Stimulated activated CD8-positive, alpha-beta memory T cell treated with anti-CD3 and anti-CD28 coated beads, Interleukin-15, amount 100 ng/mL, for 24 hours (primary cell): ENCODE measurements at places on chromosomes 7 and 10.

DNA sequence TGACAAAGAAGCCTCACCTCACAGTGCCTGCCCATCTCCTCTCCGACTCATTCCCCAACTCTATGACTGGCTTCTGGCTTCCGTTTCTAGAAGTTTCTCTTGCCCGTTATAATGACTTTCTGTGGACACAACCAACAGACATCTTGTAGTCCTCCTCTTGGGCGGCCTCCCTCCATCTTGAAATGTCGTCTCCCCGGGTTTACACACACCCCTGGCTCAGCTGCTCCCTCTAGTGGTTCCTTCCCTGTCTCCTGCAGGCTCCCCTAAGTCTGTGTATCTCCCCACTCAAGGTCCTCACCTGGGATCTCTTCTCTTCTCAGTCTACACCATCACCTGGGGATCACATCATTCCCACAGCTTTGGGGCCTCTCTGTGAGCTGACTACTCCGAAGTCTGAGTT is 123.4 kb upstream of the NEBL start:
- no peak for DNase-seq

GRCh38 chr10:5904227-5904626 is 14.2 kb downstream of the FBH1 start:
- no peak for DNase-seq

DNA sequence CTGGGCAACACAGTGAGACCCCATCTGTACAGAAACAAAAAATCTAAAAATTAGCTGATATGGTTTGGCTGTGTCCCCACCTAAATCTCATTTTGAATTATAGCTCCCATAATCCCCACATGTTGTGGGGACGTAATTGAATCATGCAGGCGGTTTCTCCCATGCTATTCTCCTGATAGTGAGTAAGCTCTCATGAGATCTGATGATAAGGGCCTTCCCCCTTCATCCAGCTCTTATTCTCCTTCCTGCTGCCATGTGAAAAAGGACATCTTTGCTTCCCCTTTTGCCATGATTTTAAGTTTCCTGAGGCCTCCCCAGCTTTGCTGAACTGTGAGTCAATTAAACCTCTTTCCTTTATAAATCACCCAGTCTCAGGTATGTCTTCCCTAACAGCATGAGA is 136.5 kb downstream of the SFMBT2 start:
- DNase-seq, result no peak

DNA sequence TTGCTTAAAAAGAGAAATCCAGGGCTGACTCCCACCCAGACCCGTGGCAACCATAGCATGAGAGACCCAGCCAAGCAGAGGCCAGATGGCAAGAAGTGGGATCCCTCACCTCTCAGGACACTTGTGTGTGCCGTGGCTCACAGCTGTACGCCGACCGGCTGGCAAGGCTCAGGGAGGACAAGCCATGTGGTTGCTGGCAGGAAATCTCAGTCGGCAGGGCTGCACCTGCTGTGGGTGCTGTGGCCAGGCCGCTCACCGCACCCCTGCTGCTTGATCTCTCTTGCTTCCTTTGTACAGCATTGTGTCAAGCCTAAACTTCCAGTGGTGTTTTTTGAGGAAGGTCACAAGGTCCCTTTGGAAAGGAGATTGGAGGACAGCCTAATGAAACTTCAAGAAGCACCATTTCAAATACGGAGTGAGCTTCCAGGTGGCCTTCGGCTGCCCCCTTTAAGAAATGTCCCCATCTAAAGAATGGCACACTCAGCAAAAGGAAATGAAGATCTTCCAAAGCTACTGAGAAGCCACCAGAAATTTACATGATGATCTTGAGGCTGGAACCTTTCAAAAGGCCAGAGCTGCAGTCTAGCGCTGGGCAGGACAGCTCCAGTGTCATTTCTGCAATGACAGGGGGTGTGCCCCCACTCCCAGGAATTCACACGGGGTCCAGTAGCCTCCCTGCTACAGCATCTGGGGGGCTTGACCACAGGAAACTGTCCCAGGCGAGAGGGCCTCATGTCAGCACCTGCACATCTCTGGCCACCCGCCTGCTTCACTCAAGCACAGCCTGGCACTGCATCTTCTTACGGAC is 409.0 kb upstream of the MGMT start:
- DNase-seq, result no peak

GRCh38 chr10:34374356-34375045 is 440.6 kb downstream of the PARD3 start:
- DNase-seq, result no peak

DNA sequence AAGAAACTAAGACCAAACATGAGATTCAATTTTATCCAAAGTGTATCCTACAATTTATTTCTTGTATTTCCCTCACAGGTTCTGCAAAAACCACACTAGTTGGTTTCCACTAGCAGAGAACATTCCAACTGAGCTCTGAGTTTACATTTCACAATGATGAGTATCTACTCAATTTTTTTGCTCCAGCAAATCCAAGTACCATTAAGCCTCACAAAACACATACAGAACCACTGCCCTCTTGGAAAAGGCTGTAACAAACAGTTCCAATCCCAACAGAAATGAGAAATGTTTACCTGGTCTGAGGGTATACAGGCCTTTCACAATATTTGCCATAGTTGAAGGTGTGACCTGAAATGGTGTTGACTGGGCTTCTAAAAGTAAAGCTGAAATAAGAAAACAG is 59.9 kb downstream of the CACUL1 start:
- DNase-seq, result no peak

- no peak for DNase-seq
Observed at GRCh38 chr10:7819121-7819460, 786 bp downstream of the TAF3 start.

DNA sequence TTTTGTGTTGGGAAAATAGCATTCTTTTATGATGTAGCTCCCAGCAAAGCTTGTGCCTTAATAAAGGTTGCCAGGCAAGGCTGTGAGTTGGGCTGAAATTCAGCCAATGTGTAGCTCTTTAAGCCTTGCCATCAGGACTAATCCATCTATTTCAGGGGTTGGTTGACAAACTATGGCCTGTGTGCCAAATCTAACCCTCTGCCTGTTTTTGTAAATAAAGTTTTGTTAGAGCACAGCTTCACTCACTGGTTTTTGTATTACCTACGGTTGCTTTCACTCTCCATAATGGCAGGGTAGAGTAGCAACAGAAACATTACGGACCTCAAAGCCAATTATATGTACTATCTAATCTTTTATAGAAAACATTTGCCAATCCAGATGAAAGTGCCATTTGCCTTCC is 638.1 kb upstream of the POT1 start:
- DNase-seq, result no peak

GRCh38 chr7:4791738-4792536 is 16.5 kb downstream of the AP5Z1 start:
- DNase-seq, result peak; percentile 64

DNA sequence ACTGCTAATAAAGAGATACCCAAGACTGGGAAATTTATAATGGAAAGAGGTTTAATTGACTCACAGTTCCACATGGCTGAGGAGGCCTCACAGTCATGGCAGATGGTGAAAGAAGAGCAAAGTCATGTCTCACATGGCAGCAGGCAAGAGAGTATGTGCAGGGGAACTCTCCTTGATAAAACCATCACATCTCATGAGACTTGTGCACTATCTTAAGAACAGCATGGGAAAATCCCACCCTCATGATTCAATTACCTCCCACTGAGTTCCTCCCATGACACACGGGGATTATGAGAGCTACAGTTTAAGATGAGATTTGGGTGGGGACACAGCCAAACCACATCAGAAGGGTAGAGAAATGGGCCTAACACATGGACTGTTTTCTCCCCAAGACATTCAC is 156.3 kb downstream of the CCDC71L start:
- DNase-seq, result no peak

- no peak for DNase-seq
Observed at GRCh38 chr10:100740476-100741377, 4.7 kb upstream of the PAX2 start.

DNA sequence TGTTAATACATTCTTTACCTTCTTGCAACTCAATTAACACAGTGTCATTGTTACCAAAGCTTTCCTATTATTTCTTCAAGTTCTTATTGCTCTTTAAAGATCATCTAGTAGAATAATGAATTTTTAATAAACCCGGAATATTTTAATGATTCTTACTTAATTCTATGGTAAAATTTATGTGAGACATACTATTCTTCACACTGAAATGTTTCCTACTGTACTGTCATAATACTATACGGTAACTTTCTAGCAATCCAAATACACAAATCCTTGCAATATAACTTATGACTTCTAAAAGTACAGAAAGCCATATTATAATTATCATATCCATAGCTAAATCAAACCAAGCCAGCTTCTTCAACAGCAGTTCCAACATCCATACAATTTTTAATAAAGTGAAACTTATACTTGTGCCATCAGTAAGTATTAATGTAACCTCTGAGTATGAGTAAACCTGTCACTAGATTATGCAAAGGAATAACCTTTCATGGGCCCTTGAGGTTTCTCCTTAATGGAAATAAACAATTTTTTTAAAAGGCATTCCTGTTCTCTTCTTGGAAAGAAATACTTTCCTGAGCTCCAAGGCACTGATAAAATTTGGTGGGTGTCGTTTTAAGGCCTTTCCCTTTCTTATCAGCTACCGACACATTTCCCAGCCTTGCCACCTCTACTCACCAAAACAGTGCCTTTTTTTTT is 87.4 kb downstream of the IMMP2L start:
- DNase-seq, result no peak

GRCh38 chr7:32283546-32283945 is 206.6 kb downstream of the LSM5 start:
- no peak for DNase-seq

DNA sequence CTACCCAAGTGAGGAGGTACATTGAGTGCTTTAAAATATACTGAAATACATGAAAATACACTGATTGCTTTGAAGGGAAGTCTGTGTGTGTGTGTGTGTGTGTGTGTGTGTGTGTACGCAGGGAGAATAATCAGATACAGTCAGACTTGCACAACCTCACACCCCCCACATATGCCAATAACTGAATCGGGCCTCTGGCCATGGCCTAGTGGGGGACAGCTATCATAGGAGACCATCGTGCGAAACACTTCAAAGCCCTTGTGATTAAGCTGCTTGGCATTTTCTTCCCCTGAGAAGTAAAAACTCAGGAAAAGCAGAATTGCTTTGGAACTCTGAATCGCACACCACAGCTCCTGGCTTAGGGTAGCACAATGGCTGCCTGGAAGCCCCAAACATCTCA is 135.1 kb downstream of the C10orf105 start:
- DNase-seq, result no peak

- DNase-seq, result no peak
Observed at GRCh38 chr10:120632942-120633341, 175.9 kb downstream of the PLPP4 start.

DNA sequence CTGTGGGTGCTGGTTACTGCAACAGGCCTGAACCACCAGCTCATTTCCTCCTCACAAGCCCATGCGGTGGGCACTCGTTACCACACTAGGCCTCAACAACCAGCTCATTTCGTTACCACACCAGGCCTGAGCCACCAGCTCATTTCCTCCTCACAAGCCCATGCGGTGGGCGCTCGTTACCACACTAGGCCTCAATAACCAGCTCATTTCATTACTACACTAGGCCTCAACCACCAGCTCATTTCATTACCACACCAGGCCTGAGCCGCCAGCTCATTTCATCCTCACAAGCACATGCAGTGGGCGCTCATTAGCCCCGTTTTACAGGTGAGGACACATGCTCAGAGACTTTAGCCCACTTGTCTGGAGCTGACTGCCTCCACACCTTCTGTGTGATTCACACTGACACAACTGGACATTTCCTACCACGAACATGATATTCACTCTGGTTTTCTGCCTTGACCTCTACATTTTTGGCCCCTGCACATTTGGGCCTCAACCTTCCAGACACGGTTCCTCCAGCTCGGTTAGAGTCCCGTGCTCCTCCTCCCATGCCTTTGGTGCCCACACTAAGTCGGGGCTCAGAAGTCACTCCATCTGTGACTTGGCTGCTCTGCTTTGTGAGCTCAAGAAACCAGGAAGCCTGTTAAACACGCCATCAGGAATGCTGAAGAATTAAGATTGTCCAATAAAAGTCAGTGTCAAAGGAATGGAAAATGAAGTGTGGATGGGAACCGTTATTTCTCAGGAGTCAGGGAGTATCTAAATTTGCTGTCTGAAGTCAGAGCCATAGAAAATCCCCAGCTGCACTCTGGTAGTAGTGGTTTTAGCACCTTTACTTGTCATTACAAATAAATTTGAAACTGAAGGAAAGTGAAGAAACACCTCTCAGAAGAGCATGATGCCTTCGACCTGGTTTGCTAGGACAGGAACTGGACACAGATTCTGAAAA is 55.8 kb upstream of the LANCL2 start:
- DNase-seq, result peak; percentile 25

DNA sequence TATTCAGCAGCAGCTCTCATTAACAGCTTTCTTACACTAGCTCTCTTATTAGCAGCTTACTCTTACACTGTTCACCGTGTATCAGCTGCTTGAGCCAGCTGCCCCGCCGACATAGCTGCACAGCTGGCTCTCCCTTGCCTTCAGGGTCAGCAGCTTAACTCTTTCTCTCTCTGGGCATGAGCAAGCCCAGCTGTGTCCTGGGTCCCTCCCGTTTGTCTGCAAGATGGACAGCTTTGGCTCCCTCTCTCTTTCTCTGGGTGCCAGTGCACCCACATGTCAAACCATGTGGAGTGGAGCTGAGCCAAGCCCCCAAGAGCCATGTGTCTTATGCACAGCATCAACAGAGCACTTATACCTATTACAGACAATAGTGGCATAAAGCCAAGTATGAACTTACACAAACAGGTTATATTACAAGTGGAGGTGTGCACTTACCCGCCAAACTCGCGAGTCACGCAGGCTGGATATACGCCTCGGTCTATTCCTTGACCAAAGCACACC is 35.7 kb upstream of the MTPAP start:
- no peak for DNase-seq

DNA sequence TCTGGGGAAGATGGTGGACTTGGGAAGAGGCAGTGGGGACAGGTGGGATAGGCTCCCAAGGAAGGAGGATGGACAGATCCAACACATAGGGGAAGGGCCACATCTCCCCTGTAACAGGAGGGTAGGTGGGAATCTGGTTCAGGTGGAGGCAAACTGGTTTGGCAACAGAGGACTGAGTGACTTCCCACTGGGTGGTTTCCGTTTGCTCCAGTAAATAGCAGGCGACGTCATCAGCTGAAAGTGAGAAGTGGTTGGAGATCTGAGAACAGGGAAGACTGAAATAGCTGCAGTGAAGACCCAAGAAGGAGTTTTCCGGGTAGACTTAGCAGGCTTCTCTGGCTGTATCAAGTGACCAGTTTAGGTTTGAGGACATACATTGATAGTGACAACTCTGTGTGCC is 504.4 kb downstream of the GALNT17 start:
- no peak for DNase-seq
